ENCODE measurements at places on chromosomes 7 and 10.
A peak's percentile ranks its signal among the peaks of the same experiment; 100 is the strongest.

DNA sequence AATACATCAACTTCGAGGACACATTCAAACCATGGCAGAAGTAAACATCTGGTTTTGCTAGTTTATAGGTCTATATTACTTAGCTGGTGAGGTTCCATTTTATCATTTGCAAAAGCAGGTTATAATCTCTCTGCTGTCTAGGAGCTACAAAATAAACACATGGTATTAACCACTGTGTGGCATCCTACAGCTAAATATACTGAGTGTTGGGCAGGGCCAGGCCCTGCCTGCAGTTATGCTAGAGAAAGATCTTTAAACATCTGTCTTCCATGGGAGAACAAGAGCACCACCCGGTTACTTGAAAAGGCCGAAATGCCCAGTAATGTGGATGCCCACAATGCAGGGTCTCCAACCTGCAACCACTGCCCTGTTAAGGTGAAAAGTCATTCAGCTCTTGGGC is 20.6 kb upstream of the FKBP9 start:
- DNase-seq, result no peak

- DNase-seq, result no peak
Measured at GRCh38 chr10:114245121-114245791, 6.2 kb downstream of the VWA2 start.

DNA sequence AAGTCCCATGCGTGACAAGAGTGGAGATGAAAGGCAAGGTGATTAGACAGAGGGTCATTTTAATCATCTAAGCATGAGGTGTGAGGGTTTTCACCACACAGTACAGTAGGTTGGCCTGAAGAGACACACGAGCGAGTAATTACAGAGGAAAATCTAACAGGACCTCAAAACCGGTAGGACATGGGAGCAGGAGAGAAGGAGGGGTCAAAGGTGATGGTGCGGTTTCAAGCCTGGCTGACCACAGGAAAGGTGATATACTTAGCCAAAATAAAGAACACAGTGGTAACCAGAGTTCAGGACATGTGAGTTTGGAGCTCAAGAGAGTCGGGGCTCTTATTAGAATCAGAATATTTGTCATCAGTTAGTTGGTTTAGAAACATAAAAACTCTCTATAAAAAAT is 20.0 kb downstream of the GLI3 start:
- no peak for DNase-seq

- DNase-seq, result no peak
Measured at GRCh38 chr7:27303026-27303425, 60.4 kb downstream of the EVX1 start.

DNA sequence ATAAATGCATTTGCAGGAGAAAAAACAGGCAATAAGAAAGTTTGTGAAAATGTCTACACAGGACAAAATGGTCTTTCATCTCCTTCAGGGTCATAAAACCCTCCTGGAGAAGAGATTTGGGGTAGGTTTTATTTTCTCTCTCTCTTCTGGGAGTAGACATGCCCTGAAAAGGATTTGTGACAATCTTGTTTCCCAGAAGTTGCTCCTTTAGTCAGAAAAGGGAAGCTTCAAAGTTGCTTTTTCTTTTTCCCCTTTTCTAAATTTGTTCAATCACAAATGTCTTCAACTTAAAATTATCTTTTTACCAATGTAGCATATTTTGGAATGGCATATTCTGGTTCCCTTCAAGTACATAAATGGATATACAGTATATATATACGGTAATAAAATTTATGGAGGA is 9.4 kb upstream of the ANKRD22 start:
- DNase-seq, result no peak

- no peak for DNase-seq
Measured at GRCh38 chr7:86733783-86734182, 90.1 kb downstream of the GRM3 start.

- no peak for DNase-seq
Measured at GRCh38 chr10:86064219-86064618, 302.4 kb downstream of the GRID1 start.

- DNase-seq, result no peak
Measured at GRCh38 chr7:2225336-2225735, 7.4 kb downstream of the MAD1L1 start.

DNA sequence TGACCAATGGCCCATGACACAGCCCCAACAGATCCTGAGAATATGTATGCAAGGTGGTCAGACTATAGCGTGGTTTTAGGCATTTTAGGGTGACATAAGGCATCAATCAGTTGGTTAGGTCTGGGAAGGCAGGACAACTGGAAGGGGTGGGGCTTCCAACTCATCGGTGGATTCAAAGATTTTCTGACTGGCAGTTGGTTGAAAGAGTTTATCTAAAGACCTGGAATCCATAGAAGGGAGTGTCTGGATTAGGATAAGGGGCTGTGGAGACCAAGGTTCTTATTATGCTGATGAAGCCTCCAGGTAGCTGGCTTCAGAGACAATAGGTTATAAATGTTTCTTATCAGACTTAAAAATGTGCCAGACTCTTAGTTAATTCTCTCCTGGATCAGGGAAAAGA is 60.3 kb upstream of the CFAP46 start:
- no peak for DNase-seq

- DNase-seq, result peak; percentile 96
Measured at GRCh38 chr10:17001961-17002749, 127.5 kb downstream of the CUBN start.

DNA sequence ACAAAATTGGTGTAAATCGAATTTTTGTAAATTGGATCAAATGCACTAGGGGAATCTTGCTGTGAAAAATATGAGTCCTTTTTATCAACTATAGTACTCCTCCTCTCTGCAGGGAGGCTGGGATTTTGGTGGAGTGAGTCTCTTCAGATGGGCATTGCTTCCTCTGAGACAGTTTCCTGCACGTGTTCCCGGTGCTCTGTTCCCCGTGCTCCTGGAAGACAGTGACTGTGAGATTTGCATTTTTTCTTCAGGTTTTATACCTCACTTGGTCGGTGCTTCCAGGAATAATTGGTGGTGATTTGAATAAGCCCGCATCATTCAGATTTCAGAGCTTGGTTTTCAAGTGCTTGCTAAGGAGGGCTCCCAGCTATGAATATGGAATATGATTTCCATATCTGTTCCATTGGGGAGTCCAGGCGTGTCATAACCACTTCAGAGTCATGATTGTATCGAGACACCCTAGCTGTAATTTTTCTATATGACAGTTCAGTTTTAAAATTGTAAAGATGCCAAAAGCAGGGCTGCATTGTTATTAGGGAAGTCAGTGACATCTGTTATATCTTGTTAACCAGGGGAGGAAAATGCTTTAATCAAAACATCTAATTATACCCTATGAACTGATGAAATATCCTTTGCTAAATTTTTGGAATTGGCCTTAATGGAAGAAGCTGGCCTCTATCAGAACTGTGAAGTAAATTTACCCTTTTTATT is 12.3 kb downstream of the AUTS2 start:
- DNase-seq, result no peak

DNA sequence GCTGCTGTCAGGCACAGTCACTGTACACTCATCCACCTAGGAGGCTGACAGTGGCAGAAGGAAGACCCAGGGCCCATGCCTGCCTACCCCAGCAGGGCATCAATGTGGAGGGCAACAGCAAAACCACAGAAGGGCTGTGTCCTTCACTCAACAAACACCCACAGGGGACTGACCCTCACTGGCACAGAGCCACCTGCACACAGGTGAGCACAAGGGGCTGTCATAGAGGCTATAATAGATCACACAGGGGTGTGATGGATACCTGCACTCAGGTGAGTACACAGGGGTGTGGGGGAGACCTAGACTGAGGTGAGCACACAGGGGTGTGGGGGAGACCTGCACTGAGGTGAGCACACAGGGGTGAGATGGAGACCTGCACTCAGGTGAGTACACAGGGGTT is 132.8 kb upstream of the TCERG1L start:
- no peak for DNase-seq
